PC-3 (cell line): ENCODE measurements at places on chromosomes 5 and 9. TPM values are rescaled to one million over a fixed set of nuclear protein-coding genes. Genes with fewer than 3 reads are reported as not detected.
A peak's percentile ranks its signal among the peaks of the same experiment; 100 is the strongest.

The SLC34A1 gene
- total RNA-seq: 0.07 and 0.12 TPM in 2 replicates

The MAMDC4 gene
- 3.0 and 5.3 TPM in 2 replicates for total RNA-seq

The TAF11L5 gene
- not detected in 2 replicates for total RNA-seq

The EXD3 gene
- total RNA-seq: 1.9 and 3.1 TPM in 2 replicates

The AJM1 gene
- 1.4 and 2.6 TPM in 2 replicates for total RNA-seq

GRCh38 chr5:14581891-14582796 lies 552 bp downstream of the OTULINL start:
- peaks cover 43% of the 10 kb centered on the region for H3K4me1 ChIP-seq
- peak overlapping the region; percentile 81 for H3K4me3 ChIP-seq
- no peaks in the 10 kb centered on the region; the same call in 1 of the 2 replicates for H3K36me3 ChIP-seq
- H3K27me3 ChIP-seq: no peaks in the 10 kb centered on the region
- H3K27ac ChIP-seq: peak overlapping the region; percentile 97
- peak; percentile 75 for DNase-seq

GRCh38 chr9:133943781-133944745 lies 48.1 kb downstream of the VAV2 start:
- peaks cover 16% of the 10 kb centered on the region for H3K4me1 ChIP-seq
- H3K4me3 ChIP-seq: no peak overlapping the region
- H3K27me3 ChIP-seq: no peaks in the 10 kb centered on the region
- DNase-seq: no peak
- H3K36me3 ChIP-seq: no peaks in the 10 kb centered on the region

GRCh38 chr9:115002371-115003120 lies 72.2 kb upstream of the TNFSF8 start:
- no peaks in the 10 kb centered on the region for H3K36me3 ChIP-seq
- no peak for DNase-seq
- H3K4me1 ChIP-seq: peaks cover 12% of the 10 kb centered on the region
- no peak overlapping the region for H3K27ac ChIP-seq
- H3K27me3 ChIP-seq: no peaks in the 10 kb centered on the region

- H3K27ac ChIP-seq: no peak overlapping the region
- no peaks in the 10 kb centered on the region for H3K4me1 ChIP-seq
- H3K27me3 ChIP-seq: peaks cover 48% of the 10 kb centered on the region
- H3K4me3 ChIP-seq: no peak overlapping the region
- no peaks in the 10 kb centered on the region for H3K36me3 ChIP-seq
Observed at GRCh38 chr5:115723220-115723619, 93.2 kb downstream of the CDO1 start.

DNA sequence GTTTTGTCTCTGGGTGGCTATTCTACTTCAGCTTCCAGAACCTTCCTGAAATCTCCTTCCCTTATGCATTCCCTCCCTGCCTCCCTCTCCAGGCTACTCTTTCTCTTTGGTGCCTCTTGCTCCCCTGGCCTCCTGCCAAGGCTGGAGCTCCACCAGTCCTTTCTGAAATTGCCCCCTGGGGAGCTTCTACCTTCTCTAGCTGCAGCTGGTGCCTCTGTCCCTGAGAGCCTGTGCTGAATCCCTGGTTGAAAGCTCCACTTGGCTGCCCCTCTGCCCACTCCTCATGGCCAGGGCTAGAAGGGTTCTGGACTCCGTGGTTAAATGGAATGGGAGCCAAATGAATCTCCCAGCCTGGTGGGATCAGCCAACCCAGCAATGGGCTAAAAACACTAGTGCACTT lies 80.1 kb downstream of the COL15A1 start:
- H3K27me3 ChIP-seq: no peaks in the 10 kb centered on the region
- H3K36me3 ChIP-seq: no peaks in the 10 kb centered on the region
- peaks cover 18% of the 10 kb centered on the region for H3K4me1 ChIP-seq
- H3K27ac ChIP-seq: no peak overlapping the region

GRCh38 chr5:54091307-54092130 lies 218.9 kb downstream of the ARL15 start:
- no peak overlapping the region for H3K4me3 ChIP-seq
- no peaks in the 10 kb centered on the region for H3K36me3 ChIP-seq
- H3K27ac ChIP-seq: no peak overlapping the region
- DNase-seq: no peak

GRCh38 chr5:168737066-168737465 lies 157.9 kb upstream of the PANK3 start:
- no peaks in the 10 kb centered on the region for H3K4me1 ChIP-seq
- no peak overlapping the region for H3K4me3 ChIP-seq
- no peak for DNase-seq
- no peaks in the 10 kb centered on the region for H3K36me3 ChIP-seq
- H3K27ac ChIP-seq: no peak overlapping the region

DNA sequence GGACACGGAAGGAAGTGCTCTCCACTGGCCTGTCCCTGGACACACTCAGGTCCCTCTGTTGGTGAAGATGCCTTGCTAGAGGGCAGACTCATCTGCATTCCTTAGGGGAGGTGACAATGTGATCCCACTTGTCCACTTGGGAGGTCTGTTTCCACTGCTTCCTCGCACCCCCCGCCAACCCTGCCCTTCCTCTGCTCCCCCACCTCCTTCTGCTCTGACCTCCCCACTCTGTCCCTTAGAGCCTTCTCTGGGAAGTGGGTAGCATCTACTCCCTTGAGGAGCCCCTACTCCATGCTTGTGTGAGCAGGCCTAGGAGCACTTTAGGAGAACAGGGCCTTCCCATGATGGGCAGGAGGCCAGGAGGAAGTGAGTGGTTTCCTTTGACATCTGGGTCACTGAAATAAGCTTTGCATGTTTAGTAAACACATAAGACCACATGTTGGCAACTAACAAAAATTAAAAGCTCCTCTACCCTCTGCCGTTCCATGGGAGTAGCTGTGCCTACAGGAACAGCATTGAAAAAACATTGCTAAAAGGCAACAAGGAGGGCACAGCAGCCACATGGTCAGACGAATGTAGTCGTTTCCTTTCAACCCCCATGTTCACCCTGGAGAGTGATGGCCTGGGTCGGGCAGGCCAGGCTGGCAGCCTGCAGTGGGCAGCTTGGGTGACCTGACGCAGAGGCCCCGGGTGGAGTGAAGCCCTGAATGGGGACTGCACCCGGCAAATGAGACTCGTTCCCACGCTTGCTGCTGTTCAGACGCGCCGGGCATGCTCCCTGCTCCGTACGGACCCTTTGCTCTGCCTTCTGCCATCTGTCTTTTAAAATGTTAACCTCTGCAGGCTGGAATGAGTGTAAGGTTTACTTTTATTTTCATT lies 634.0 kb downstream of the IRX1 start:
- H3K4me1 ChIP-seq: no peaks in the 10 kb centered on the region
- no peaks in the 10 kb centered on the region for H3K27me3 ChIP-seq

DNA sequence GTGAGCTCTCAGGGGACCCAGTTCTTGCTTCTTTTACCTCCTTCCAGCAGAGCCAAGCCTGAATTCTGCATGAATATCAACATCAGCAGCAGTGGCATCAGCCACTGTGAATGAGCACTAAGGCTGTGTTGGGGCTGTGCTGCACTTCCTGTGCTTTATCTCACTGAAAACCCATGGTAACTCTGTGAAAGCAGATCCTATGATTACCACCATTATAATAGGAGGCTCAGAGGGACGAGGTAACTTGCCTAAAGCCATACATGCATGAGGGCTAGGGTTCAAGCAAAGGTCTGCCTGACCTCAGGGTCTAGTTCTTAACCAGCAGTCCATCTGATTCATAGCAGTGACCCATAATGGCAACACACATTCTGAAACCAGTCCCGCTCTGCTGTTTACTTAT lies 60.5 kb upstream of the RAPGEF1 start:
- peaks cover 10% of the 10 kb centered on the region; the same call in 1 of the 2 replicates for H3K27me3 ChIP-seq
- no peaks in the 10 kb centered on the region for H3K4me1 ChIP-seq

- no peak for DNase-seq
- H3K4me1 ChIP-seq: no peaks in the 10 kb centered on the region
- no peaks in the 10 kb centered on the region for H3K36me3 ChIP-seq
- H3K27me3 ChIP-seq: no peaks in the 10 kb centered on the region
- H3K27ac ChIP-seq: no peak within 1 kb of the TSS
Observed at GRCh38 chr9:71121275-71122021, at the start of gene TRPM3. Gene TRPM3, minus strand, starts transcription at chr9:71121621. Its CDS starts 267 bp downstream, at chr9:71121354.

DNA sequence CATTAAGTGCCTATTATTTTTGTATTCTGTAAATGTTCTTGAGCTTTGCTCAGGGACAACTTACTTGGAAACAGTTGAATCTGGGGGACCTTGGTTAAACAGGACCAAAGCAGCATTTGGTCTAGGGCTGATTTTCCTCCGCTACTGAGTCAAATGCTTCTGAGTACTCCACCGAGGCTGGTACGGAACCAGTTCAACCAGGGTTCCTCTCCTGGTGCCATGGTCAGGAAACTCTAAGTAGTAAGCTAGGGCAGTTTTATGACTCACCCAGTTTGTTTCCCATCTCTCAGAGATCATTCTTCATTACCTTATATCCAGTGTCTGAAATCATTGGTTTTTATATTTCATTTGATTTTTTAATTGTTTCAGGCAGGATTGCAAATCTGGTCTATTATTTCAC lies 111.9 kb upstream of the TNFAIP8 start:
- peak; percentile 40 for DNase-seq
- no peaks in the 10 kb centered on the region for H3K27me3 ChIP-seq
- no peak overlapping the region for H3K4me3 ChIP-seq
- H3K27ac ChIP-seq: no peak overlapping the region
- no peaks in the 10 kb centered on the region for H3K36me3 ChIP-seq

- no peaks in the 10 kb centered on the region for H3K36me3 ChIP-seq
- no peak overlapping the region for H3K27ac ChIP-seq
- no peak for DNase-seq
- no peak overlapping the region for H3K4me3 ChIP-seq
Observed at GRCh38 chr5:173229966-173230689, 4.9 kb downstream of the NKX2-5 start.
